ENCODE measurements at places on chromosomes 7 and 10. TPM values are rescaled to one million over a fixed set of nuclear protein-coding genes. Genes with fewer than 3 reads are reported as not detected.

The HACD1 gene
- total RNA-seq, result 18.3 TPM

The FAM25G gene
- total RNA-seq, result not detected

GRCh38 chr10:85047170-85047834 lies 718.9 kb downstream of the CCSER2 start:
- DNase-seq, result no peak

DNA sequence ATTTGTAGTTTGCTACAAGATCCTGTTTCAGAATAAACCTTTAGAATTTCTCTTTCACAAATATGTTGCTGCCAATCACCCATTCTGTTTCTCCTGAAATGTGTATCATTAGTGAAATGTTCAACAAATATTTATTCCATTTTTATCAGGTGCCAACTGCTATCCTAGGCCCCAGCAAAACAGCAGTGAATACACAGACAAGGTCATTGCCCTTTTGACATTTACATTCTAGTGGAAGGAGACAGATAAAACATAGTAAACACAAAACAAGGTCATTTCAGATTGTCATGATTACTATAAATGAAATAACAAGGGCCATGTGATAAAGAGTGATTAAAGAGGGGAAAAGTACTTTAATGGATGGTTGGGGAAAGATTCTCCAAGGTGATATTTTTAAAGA lies 404.8 kb upstream of the PHF14 start:
- DNase-seq, result no peak
